ENCODE measurements at places on chromosomes 3 and 15. TPM values are rescaled to one million over a fixed set of nuclear protein-coding genes. Genes with fewer than 3 reads are reported as not detected.

CFAP20DC gene
- polyA plus RNA-seq = 1.4 TPM

HDGFL3 gene
- polyA plus RNA-seq = 34.8 TPM

TNFSF10 gene
- polyA plus RNA-seq = not detected

SLC38A3 gene
- 4.2 TPM for polyA plus RNA-seq

OIP5 gene
- 2.1 TPM for polyA plus RNA-seq

ZNF660 gene
- 2.2 TPM for polyA plus RNA-seq

TTLL13 gene
- polyA plus RNA-seq = 0.31 TPM

GOLGA6L7 gene
- not detected for polyA plus RNA-seq

IQCF5 gene
- not detected for polyA plus RNA-seq

GNB4 gene
- polyA plus RNA-seq = 4.8 TPM

CILP gene
- not detected for polyA plus RNA-seq

ARPP21 gene
- polyA plus RNA-seq = 42.6 TPM

POPDC2 gene
- polyA plus RNA-seq = not detected

C3orf70 gene
- polyA plus RNA-seq = 4.6 TPM

ST3GAL6 gene
- 46.5 TPM for polyA plus RNA-seq

MBNL1 gene
- 38.4 TPM for polyA plus RNA-seq

NUSAP1 gene
- 0.52 TPM for polyA plus RNA-seq

CHSY1 gene
- 3.3 TPM for polyA plus RNA-seq

PLA2G4D gene
- polyA plus RNA-seq = 0.35 TPM

PLSCR2 gene
- polyA plus RNA-seq = 9.1 TPM

PLS1 gene
- polyA plus RNA-seq = 27.3 TPM

DAPK2 gene
- polyA plus RNA-seq = 0.46 TPM

SLC24A5 gene
- 0.47 TPM for polyA plus RNA-seq

CCR9 gene
- not detected for polyA plus RNA-seq

ABI3BP gene
- not detected for polyA plus RNA-seq

RAB27A gene
- 5.6 TPM for polyA plus RNA-seq

CDC25A gene
- 0.94 TPM for polyA plus RNA-seq

CIDEC gene
- polyA plus RNA-seq = not detected

HRH1 gene
- polyA plus RNA-seq = 0.54 TPM

SETD2 gene
- polyA plus RNA-seq = 20.0 TPM

GPR149 gene
- not detected for polyA plus RNA-seq

COL6A5 gene
- not detected for polyA plus RNA-seq

SERINC4 gene
- not detected for polyA plus RNA-seq

GABRA5 gene
- polyA plus RNA-seq = 27.8 TPM

CYP1A2 gene
- polyA plus RNA-seq = not detected

SPATA12 gene
- polyA plus RNA-seq = not detected

CYP8B1 gene
- not detected for polyA plus RNA-seq

LMCD1 gene
- 1.3 TPM for polyA plus RNA-seq

ERICH6 gene
- not detected for polyA plus RNA-seq

ANKRD63 gene
- polyA plus RNA-seq = not detected

ACKR2 gene
- 0.73 TPM for polyA plus RNA-seq

TICRR gene
- polyA plus RNA-seq = not detected

CERS3 gene
- not detected for polyA plus RNA-seq

TIGIT gene
- not detected for polyA plus RNA-seq

SCN5A gene
- polyA plus RNA-seq = not detected

SCN11A gene
- polyA plus RNA-seq = 0.66 TPM
